ENCODE measurements at places on chromosomes 13 and 19. TPM values are rescaled to one million over a fixed set of nuclear protein-coding genes. Genes with fewer than 3 reads are reported as not detected.

ERICH6B gene
- total RNA-seq, result not detected

SLITRK6 gene
- 0.74 TPM for total RNA-seq

CEBPA gene
- 2.5 TPM for total RNA-seq

C3 gene
- total RNA-seq, result not detected

PCCA gene
- total RNA-seq, result 9.7 TPM

FSD1 gene
- 2.8 TPM for total RNA-seq

MRPS31 gene
- total RNA-seq, result 36.0 TPM

CCDC194 gene
- total RNA-seq, result not detected

SIAH3 gene
- 1.3 TPM for total RNA-seq

KCNRG gene
- total RNA-seq, result 0.80 TPM

C1QTNF9B gene
- not detected for total RNA-seq

KLHL1 gene
- 0.03 TPM for total RNA-seq

CD177 gene
- not detected for total RNA-seq

ABHD17A gene
- 48.0 TPM for total RNA-seq

MAMSTR gene
- total RNA-seq, result 0.35 TPM

RPS19 gene
- 1,861 TPM for total RNA-seq

SOHLH2 gene
- total RNA-seq, result not detected

FXYD7 gene
- total RNA-seq, result not detected

ATF5 gene
- 4.7 TPM for total RNA-seq

DNAAF3 gene
- 2.8 TPM for total RNA-seq

GRIK5 gene
- total RNA-seq, result not detected

ZNF534 gene
- not detected for total RNA-seq

Data from SK-MEL-5 (cell line).